ENCODE measurements at places on chromosomes 5 and 9.

- no peak for DNase-seq
These were observed 5.6 kb upstream of the APC start for GRCh38 chr5:112732131-112732530.

DNA sequence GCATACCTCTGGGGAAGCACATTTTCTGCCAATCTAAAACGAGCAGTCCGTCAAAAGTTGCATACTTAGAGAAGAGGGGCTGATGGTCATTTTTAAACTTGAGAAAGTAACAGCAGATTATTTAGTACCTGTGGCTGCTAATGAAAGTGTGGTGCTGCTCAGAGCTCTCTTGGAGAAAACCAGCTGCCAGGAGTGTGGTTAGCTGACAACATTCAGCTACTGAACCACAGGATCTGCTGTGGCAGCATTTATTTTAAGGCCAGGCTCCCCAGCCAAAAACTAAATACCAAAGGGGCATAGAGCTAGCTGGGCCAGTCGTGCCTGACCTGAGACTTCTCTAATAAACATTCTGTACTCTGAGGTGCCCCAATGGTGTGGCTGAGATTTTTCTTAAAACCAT lies 203.6 kb downstream of the EDIL3 start:
- DNase-seq, result no peak

- DNase-seq, result no peak
These were observed 158.9 kb downstream of the AUH start for GRCh38 chr9:91202736-91203283.

DNA sequence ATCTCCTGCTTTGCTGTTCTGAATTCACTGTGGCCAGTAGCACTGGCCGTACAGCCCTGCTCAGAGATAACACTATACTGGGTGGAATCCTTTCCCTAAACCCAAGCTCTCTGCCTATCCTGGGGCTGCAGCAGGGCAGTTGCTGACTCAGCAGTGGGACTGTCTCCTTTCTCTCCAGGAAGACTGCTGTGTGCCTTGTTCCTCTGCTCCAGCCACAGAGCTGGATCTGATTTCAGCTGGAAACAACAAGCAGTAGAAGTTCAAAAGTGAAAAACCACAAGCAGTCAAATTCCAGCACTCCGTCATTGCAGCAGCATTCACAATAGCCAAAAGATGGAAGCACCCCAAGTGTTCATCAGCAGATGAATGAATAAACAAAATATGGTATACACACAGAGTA lies 105.0 kb downstream of the FBXL7 start:
- no peak for DNase-seq

- no peak for DNase-seq
These were observed 25.5 kb downstream of the DDX31 start for GRCh38 chr9:132644251-132644650.

GRCh38 chr9:106974341-106974740 lies 111.4 kb downstream of the ZNF462 start:
- no peak for DNase-seq

GRCh38 chr9:130500340-130501180 lies 55.8 kb downstream of the ASS1 start:
- DNase-seq, result no peak

- no peak for DNase-seq
These were observed 388.9 kb upstream of the PAPPA start for GRCh38 chr9:115764645-115765044.

GRCh38 chr5:87909382-87909781 lies 359.3 kb downstream of the TMEM161B start:
- no peak for DNase-seq

- DNase-seq, result peak; percentile 38
These were observed 12.1 kb upstream of the IQGAP2 start for GRCh38 chr5:76391014-76391413.

- peak; percentile 35 for DNase-seq
These were observed 765 bp downstream of the MARCHF6 start for GRCh38 chr5:10354048-10354872.

- DNase-seq, result no peak
These were observed 232.0 kb upstream of the FBXL7 start for GRCh38 chr5:15267966-15268365.

DNA sequence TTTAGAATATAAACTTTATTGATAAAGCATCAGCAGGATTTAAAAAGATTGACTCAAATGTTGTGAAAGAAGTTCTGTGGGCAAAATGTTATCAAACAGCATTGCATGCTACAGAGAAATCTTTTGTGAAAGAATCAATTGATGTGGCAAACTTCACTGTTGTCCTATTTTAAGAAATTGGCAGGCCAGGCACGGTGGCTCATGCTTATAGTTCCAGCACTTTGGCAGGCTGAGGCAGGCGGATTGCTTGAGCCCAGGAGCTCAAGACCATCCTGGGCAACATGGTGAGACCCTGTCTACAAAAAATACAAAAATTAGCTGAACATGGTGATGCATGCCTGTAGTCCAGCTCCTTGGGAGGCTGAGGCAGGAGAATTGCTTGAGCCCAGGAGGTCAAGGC lies 17.4 kb downstream of the ZBTB43 start:
- no peak for DNase-seq

GRCh38 chr5:168159425-168159824 lies 132.0 kb upstream of the WWC1 start:
- peak; percentile 12 for DNase-seq

DNA sequence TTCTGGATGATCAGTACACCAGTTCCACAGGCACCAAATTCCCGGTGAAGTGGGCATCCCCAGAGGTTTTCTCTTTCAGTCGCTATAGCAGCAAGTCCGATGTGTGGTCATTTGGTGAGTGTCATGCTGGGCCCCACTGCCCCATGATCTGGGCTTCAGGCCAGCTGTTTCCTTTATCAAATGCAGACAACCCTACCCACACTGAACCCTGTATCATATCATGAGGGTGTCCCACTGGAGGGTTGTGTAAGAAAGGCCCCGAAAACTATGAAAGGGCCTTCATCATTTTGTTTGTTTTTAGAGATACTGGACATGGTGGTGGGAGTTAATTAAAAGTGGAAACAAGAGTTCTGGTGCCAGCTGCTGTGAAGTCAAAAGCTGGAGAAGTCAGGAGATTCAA lies 20.0 kb upstream of the CYFIP2 start:
- DNase-seq, result no peak

DNA sequence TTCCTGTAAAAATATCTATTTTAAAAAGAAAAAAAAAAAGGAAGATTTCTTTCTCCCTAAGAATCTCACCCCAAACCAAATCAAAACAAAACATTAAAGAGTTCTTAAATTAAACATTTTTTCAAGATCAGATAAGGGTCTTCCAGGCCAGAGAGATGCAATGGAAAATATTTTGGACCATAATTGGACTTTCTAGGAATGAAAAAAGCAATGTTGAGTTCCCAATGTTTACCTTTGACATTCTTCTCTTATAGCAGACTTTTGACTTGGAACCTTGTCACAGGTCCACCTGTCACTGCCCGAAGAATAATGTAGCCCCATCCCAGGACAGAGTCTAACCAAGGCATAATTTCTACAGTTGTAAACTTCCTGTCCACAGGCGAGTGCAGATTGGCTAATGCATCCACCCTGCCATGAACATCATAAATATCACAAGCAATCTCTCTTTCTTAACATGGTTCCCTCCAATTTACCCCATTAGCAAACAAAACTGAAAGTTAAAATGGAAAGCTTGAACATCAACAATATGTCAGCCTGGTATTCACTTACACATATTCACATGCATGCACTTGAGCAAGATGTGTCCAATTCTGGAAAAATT lies 121.7 kb upstream of the ZNF366 start:
- DNase-seq, result no peak

GRCh38 chr5:171453056-171453725 lies 33.7 kb downstream of the FGF18 start:
- no peak for DNase-seq

- DNase-seq, result no peak
These were observed 77.1 kb downstream of the C9orf152 start for GRCh38 chr9:110130791-110131416.

DNA sequence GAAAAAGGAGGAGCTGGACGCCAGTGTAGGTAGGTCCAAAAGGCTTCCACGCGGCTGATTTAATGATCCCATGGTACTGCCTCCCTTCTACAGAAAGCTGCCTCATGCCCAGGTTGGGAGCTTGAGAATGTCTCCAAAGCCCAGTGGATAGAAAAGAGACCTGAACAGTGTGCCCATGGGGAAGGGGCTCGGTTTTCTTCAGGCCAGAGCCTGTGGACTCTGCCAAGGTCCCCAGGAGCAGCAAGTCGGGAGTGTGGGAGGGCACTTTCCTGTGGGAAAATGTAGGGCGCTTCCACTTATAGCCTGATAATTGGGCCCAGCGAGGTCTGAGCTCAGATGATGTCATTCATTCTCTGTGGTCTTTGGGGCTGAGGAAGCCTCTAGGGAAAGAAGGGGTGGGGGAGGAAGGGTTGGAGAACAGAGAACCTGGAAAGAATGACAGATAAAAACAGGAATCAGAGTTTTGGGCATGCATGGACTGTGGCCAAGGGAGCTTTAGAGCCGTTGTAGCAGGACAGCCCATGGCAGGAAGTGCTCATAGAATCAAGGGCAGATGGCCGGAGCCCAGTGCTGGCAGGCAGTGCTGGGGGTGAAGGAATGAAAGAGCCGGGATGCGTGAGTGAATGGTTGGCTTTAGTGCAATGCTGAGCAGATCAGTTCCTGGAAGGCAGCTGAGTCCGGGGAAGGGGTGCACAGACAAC lies 42.5 kb upstream of the SH3PXD2B start:
- DNase-seq, result no peak

GRCh38 chr9:78601957-78602565 lies 305.1 kb downstream of the PSAT1 start:
- peak; percentile 7 for DNase-seq

- no peak for DNase-seq
These were observed 118.7 kb downstream of the MED27 start for GRCh38 chr9:131960851-131961495.

GRCh38 chr9:115717298-115717697 lies 436.3 kb upstream of the PAPPA start:
- no peak for DNase-seq

DNA sequence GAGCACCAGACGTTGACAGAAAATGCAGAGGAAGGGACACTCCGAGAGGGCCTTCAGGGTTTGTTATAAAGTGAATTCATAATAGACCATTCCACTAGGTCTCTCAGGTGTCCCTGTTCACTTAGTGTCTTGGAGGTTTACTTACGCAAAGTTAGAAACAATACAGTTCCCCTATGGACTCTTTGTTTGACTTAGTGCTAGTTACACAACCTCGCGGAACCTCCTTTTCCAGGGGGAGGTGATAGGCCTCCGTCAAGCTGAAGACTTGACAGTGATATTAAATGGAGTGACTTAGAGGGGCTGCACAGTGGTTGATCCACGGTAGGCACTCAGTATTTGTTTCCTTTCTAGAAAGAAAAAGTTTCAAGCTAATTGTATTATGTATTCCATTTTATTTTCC lies 1.3 kb downstream of the CCT5 start:
- no peak for DNase-seq

DNA sequence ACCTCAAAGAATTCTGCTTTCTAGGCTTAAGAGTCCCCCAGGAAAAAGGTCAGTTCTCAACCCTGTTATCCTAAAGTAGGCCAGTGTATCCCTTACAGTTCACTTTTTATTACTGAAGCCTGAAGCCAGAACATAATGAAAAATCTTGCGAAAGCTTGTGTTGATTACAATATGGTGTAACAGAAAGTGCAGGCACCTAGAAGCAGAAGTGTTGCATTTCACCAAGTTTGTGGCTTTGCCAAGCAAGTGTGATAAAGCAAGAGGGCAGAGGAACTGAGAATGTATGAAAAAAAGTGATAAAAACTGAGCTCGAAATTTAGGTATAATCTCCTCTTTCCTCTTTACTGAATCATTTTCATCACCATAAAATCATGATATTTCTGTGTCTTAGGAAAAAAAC lies 26.2 kb downstream of the AGTPBP1 start:
- DNase-seq, result peak; percentile 49

- DNase-seq, result peak; percentile 14
These were observed 102.4 kb downstream of the CDK5RAP2 start for GRCh38 chr9:120477534-120478001.

DNA sequence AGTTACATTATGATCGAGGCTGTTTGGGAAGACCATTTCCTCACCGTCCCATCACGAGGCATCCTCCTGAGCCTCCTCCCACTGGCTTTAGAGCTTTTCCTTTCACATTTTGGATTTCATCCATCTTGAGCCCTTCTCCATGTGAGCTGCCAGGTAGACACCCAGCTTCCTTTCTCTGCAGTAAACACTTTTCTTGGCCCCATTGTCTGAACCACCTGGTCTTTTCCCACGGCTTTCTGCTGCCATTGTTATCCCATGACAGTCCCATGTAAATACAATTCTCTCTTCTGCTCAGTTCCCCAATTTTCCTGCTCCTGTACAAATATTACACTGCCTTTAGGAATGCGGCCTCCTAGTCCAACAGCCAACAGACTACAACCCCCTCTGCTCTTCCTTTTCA lies 24.1 kb downstream of the UBE2QL1 start:
- DNase-seq, result no peak

- DNase-seq, result no peak
These were observed 18.5 kb upstream of the FKTN start for GRCh38 chr9:105539452-105539851.

GRCh38 chr5:7377761-7378160 lies 18.2 kb upstream of the ADCY2 start:
- DNase-seq, result no peak

- DNase-seq, result no peak
These were observed 3.9 kb upstream of the TMEM171 start for GRCh38 chr5:73116506-73116905.

Data from CD4-positive, alpha-beta T cell treated with Interleukin-4 for 4 hours (primary cell).